ENCODE measurements at places on chromosomes 2 and 18.

DNA sequence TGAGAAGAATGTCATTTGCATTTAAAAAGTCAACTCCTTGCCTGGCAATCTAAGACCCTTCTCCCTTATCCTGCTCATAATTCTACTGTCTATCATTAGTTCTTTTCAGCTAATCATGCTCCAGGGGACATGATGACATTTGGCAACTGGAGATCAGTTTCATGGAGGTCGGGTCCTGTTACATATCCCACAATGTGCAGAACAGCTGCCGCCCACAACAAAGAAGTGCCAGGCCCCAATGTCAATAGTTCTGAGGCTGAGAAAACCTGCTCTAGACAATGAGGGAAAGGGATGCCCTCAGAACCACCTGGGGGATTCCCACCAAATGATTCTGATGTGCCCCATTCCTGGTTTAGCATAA is 53.4 kb upstream of the IL1RL1 start:
- no peak for DNase-seq

DNA sequence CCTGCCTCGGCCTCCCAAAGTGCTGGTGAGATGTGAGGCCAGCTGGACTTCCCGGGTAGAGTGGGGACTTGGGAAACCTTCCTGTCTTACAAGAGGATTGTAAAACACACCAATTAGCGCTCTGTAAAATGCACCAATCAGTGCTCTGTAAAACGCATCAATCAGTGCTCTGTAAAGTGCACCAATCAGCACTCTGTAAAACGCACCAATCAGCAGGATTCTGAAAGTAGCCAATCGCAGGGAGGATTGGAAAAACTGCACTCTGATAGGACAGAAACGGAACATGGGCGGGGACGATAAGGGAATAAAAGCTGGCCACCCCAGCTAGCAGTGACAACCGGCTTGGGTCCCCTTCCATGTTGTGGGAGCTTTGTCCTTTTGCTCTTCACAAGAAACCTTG is 19.0 kb downstream of the RNF125 start:
- no peak for DNase-seq

DNA sequence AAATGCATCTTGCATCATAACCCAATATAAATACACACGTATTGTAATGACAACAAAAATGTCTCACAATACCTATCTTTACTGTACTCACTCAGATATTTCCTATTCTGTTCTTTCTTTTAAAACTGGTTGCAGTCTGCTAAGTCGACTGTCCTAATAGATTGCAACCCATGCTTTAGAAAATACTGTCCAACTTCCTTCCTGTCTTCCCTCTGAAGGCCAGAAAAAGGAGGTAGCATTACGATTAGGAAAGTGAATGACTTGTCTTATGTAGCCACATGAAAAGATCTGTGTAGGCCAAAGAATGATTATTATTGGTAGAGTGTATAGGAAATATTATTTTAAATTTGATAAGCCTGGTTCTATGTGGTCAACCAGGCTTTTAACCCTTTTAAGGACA is 134.1 kb downstream of the FAM210A start:
- DNase-seq = no peak

DNA sequence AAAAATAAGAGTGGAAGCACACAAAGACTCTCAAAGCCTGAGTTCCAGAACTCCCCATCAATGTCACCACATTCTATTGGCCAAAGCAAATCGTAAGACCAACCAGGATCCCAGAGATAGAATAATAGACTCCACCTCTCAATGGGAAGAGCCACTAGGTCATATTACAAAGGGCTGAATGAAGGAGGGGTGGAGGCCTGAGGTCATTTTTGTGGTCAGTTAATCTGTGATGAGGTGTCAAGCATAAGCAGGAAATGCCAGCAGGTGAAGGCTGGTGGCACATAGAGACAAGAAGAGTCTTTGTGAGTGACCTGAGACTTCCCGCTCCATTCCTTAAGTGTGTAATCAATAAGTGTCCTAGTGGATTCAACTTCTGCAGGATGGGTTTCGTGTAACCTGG is 144.3 kb downstream of the TFCP2L1 start:
- DNase-seq = no peak

- no peak for DNase-seq
Measured at GRCh38 chr18:51323961-51324360, 126.5 kb upstream of the MEX3C start.

- no peak for DNase-seq
Measured at GRCh38 chr18:36668349-36668748, 160.5 kb downstream of the TPGS2 start.

GRCh38 chr2:173860566-173860965 is 104.6 kb downstream of the SP3 start:
- no peak for DNase-seq

- DNase-seq = no peak
Measured at GRCh38 chr2:58709274-58709673, 468.1 kb upstream of the FANCL start.

DNA sequence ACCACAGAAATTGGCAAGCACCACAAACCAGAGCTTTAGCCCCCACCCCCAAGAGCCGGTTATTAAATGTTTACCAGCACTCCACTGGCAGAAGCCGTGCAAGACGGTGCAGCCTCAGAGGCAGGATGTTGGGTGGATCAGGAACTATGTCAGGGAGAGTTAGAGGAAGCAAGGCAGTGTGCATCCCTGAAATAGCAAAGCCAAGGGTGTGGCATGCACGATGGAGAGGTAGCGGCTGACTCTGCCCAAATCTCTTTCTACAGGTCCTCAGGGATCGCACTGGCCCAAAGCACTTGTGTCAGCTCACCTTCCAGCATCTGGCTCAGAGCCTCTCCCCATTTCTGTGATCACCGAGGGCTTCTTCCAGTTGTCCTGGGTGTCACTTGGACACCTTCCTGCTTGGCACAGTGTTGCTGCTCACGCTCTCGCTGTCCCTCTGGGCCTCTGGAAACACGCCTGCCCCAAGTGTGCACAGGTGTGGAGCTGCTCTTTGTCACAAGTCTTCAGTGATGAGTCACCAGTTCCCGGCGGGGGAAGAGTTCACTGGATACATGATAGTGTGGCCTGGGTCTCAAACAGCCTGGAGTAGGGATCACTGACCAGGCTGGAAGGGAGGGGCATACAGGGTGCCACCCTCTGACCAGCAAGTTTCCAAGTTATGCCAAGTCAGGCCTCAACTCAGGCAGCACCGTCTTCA is 17.3 kb upstream of the B3GNT7 start:
- no peak for DNase-seq

DNA sequence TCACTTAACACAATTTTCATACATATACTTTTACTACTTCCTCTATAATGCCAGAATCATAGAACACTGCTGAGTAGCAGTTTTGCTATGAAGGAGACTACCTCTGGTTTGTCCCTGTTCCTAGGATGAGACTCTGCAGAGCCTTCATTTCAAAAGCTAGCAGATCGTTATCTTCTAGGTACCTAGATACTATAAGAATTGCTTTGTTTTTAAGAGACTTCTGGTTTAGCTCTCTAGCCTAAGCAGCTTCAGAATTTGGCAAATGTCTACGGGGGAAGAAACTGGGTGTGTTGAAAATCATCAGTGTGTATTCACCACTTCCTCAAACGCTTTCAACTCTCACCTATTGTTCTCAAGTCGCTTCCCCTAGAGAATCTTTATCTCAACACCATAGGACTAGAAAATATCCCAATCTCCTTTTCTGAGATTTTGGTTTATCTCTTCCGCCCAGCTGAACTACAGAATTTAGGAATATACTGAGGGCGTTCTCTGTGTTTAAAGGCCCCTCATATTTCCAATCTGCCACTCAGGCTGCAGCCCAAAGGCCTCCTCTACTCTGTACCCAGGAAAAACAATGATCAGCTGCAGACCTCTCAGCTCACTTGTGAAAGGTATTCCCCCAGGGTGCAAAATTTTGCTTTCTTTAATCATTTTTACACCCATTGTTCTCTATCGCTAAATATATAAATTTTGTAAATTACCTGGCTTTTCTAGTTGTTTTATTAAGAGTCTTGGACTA is 28.7 kb downstream of the SMAD2 start:
- no peak for DNase-seq

DNA sequence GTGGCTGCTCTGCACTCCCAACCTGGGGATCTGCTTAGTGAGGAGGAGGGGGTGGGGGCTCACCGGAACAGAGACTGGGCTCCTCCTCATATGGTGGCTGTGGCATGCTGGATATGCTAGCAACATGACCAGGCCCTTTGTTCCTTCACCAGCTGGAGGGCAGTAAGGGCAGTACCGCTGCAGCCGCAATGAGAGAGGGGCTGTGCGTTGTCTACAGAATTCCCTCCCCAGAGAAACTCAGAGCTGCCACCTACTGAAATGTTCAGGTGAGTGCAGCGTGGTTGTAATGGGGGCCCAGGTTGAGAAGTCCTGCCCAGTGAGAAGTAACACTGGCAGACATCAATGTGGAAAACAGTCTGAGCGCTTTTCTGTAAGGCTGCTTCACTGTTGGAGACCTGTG is 1211.9 kb upstream of the NXPH2 start:
- DNase-seq = no peak

- no peak for DNase-seq
Measured at GRCh38 chr2:62192811-62193210, 3.1 kb upstream of the B3GNT2 start.

DNA sequence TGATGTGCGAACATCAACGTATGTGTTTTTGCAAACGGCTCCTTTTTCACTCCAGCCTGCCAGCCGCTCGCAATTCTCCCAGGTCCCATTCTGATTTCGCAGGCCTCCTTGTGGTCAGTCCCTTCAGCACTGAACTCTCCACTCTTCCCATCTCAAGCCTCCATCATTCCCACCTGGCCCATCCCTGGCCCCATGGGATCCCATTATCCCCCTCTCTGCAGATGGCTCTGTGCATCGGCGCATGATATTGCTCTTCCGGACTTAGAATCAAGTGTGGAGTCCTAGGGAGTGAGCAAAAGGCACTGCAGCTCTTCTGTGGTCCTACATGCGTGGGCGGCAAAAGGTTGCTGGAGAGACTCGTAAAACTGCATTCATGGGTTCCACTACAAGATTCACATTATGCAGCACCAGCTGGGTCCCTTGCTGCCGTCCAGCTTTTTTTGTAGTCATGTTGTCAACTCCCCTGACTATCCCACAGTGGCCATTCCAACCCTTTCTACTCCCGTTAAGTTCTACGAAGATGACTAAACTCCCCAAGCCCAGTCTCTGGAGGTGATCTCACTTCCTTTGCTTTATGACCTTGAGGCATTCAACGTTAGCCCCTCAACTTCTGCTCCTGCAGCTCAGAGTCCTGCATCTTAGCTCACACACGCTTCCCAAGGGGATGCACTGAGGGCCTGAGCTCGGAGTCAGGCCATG is 125.3 kb upstream of the NRP2 start:
- no peak for DNase-seq

DNA sequence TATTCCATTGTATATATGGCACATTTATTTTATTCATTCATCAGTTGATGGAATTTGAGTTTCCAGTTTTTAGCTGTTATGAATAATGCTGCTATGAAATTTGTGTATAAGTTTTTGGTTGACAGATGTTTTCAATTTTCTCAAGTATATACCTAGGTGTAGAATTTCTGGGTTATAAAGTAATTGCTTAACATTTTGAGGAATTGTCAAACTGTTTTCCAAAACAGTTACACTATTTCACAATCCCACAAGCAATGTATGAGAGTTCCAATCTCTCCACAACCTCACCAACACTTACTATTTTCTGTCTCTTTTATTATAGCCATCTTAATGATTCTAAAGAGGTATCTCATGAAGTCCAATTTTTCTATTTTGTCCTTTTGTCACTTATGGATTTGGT is 12.5 kb upstream of the WDSUB1 start:
- DNase-seq = no peak

DNA sequence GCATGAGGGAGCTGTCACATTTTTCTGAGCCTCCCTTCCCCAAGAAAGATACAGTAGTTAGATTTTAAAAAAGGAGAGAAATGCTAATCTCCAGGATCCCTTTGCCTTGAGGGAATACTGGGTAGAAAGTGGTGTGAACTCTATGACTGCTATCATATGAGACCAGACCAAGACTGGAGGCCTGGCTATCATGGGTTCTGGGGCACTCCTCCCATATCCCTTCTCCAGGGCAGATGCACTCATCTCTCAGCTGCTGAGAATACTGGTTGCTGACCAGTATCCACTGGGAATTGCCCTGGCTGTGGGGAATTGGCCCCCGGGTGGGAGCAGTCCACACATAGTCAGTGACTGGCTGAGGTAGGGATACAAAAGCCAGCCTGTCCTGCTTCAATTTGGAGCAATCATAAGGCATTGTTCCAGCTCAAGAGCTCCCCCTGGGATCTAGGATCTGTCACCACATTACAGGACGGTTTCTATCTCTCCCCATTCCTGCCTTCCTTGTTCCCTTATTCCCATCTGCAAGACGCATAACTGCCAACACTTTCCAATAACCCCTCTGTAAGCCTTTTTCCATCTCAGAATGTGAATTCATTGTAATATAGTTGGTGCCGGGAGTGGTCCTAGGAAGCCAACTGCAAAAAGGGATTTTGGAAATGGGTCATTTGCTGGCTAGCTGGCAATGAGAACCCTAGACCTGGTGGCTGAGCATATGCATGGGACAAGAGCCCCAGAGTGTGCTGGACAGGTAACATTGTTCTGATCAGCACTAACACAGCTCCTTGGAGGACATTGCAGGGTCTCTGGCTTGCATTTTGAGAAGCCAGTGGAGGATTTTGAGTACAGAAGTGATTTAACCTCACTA is 35.4 kb upstream of the REEP1 start:
- DNase-seq = no peak

- DNase-seq = no peak
Measured at GRCh38 chr18:39297225-39297624, 1731.6 kb upstream of the CELF4 start.

GRCh38 chr2:182020286-182021070 is 34.8 kb downstream of the PPP1R1C start:
- DNase-seq = no peak

DNA sequence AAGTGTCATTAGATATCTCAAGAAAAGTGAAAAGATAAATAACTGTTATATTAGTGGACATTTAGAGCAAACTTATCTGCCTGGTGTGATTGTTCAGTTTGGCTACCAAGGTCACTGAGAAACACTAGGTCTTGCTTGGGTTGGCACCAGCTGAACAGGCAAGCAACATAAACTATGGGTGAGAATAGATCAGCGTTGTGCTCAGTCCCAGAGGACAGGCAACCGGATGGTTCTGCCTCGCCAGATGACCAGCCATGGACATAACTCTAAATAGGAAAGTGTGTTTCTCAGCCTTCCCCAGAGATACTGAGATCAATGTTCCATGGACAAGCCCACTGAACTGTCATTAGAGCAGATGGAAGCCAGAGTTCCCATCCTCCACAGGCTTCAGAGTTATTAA is 203.4 kb upstream of the VRK2 start:
- no peak for DNase-seq

DNA sequence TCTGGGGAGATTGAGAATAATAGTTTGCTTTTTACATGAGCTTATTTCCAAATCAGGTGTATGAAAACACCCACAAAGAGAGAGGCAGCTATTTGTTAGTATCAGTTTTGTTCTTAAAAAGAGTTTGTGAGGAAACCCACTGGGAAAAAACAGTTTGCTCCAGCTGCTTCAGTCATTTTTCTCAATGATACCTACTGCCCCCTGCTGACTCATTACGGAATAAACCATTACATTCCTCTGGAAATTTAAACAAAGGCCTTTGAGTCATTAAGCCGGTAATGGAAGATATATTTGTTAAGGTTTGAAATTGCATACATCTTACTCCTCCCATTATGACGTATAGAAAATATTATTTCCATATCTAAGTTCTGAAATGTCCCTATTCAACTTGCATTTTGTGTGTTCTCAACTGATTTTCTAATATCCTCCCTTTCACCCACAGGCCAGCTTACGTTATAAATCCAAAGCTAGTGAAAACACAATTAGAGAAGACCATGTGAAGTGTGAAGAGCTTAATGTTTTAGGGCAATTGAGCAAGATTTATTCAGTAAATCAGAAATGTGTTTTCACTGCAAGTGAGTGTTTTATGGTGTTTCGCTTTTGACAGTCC is 761.6 kb downstream of the DSC3 start:
- no peak for DNase-seq

Measured in GOT3 (cell line).